Fibroblast of villous mesenchyme (primary cell): ENCODE measurements at places on chromosomes 6 and 20. TPM values are rescaled to one million over a fixed set of nuclear protein-coding genes. Genes with fewer than 3 reads are reported as not detected.
A peak's percentile ranks its signal among the peaks of the same experiment; 100 is the strongest.

The PRPH2 gene
- total RNA-seq = 2.6 and 5.2 TPM in 2 replicates

The CDSN gene
- not detected in 2 replicates for total RNA-seq

The ZBTB24 gene
- total RNA-seq = 8.1 and 10.4 TPM in 2 replicates

The CCN6 gene
- total RNA-seq = not detected in 2 replicates

The NT5E gene
- 345 and 593 TPM in 2 replicates for total RNA-seq

The KCNG1 gene
- 3.0 and 22.9 TPM in 2 replicates for total RNA-seq

The CST7 gene
- not detected in 2 replicates for total RNA-seq

The BTNL2 gene
- not detected in 2 replicates for total RNA-seq

The MPIG6B gene
- not detected in 2 replicates for total RNA-seq

The FILIP1 gene
- total RNA-seq = 0.32 and 0.43 TPM in 2 replicates

The ANKRD6 gene
- 1.3 TPM in 2 replicates for total RNA-seq

The ZNF334 gene
- 1.9 and 2.6 TPM in 2 replicates for total RNA-seq

The PSORS1C2 gene
- total RNA-seq = not detected in 2 replicates

The TNFRSF21 gene
- 39.3 and 43.2 TPM in 2 replicates for total RNA-seq

The SOX4 gene
- total RNA-seq = 33.2 and 71.8 TPM in 2 replicates

The EYA2 gene
- total RNA-seq = not detected in 2 replicates

The SYNDIG1 gene
- total RNA-seq = under 0.01 TPM in 1 of 2 replicates, not detected in the other

The RHAG gene
- not detected in 2 replicates for total RNA-seq

The ABHD12 gene
- 38.4 and 39.3 TPM in 2 replicates for total RNA-seq

DNA sequence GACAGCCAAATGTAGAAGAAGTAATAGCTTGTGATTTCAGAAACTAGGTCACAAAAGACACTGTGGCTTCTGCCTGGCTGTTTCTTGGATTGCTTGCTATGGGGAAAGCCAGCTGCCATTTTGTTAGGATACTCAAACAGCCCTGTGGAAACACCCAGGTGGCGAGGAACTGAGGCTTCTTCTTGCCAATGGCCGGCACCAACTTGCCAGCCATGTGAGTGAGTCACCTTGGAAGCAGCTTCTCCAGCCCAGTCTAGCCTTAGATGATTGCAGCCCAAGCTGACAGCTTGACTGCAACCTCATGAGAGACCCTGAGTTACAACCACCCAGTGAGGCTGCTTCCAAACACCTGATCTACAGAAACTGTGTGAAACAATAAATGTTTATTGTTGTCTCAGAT, 11.9 kb upstream of the KIAA1755 start:
- peak; percentile 54 for DNase-seq

GRCh38 chr6:137811121-137811915, 55.7 kb upstream of the TNFAIP3 start:
- peak; percentile 91 for DNase-seq

- no peak for DNase-seq
These were observed 127.4 kb downstream of the CD24 start for GRCh38 chr6:106847116-106847515.

GRCh38 chr20:13322198-13322597, 101.1 kb downstream of the ISM1 start:
- DNase-seq = no peak

DNA sequence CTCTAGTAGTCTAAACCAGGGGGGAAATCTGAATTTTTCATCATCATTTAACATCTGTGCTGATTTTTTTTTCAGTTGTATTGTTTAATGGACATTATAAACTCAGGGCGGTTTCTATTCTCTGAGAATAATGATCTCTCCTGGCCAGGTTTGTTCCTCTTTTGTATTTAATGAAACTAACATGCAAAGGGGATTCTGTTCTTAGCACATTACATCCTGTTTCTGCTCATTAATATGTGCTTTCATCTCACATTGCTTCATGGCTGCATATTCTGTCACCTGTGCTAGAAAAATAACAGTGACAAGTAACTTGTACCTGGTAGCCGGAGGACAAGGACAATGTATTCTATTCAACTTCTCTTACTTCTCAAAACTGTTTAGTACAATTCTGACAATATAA, 806 bp downstream of the HLA-DOB start:
- DNase-seq = no peak

- DNase-seq = no peak
These were observed 5.2 kb downstream of the TENT5A start for GRCh38 chr6:81747327-81747726.

DNA sequence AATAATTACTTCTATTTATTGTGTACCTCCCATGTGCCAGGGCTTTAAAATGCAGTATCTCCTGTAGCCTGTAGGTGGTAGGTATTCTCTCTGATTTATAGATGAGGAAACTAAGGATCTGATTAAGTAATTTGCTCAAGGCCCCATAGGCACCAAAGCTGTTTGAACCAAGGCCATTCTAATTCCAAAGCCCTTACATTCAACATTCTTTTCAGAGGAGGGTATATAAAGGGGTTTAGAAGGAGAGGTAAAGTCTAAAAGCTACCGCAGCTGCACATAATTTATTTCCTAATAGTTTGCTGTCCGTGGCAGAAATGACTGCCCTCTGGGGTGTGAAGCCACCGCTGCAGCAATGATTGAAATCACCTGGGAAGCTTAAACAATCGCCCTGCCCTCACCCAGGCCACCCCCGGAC, 95.0 kb upstream of the FAM8A1 start:
- no peak for DNase-seq

DNA sequence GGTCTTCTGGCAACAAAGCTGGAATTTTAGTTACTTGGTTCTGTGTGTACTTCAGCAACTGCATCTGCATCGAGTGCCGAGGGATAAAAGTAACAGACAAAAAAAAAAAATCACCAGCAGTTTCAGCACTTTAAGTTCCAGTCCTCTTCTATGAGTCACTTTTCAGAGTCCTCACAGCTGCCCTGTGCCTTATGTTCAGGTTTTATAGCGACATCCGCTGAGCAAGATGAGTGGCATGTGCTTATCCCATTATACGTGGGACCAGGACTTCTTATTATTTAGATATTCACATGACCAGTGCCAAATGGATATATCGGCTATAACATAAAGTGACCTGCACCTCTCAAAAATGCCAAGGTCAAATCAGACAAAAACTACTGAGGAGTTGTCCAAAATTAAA, 242.9 kb downstream of the FOXA2 start:
- peak; percentile 8 for DNase-seq

DNA sequence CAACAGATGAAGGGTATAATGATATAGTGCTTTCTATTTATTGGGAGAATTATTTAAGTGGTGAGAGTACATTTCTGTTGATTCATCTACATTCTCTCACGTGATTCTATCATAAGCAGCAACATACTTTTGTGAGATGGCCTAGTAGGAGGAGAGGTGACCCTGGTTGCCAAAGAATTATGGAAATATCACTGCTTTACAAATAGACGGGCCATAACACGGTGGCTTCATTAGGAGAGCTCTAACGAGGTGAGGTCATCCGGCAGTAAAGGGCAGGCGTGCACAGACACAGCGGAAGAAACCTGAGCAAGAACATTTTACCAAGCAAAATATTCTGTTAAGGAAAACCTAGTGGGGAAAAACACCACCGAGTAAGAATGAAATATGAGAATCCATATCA, 337.4 kb upstream of the QKI start:
- DNase-seq = no peak

- no peak for DNase-seq
These were observed 20.2 kb downstream of the GPR6 start for GRCh38 chr6:109998159-109998785.

DNA sequence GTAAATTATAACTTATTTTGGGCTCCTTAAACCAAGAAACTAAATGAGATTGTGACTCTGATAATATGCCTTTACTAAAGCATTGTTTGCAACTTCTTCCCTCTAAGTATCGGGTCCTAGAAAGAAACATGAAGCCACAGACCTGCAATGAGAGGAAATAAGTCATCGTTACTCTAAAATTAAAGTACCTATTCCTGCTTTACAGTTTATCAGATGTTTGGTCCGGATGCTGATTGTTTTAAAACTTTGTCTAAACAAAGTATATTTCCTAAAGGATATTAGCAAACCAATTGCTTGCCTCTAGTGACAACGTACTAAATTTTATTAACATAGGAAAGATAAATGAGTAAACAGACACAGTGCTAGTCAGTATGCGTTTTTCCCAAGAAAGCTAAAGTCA, 216.8 kb downstream of the GJA1 start:
- peak; percentile 51 for DNase-seq

GRCh38 chr6:28003661-28004060, 46.6 kb downstream of the OR2B6 start:
- no peak for DNase-seq

DNA sequence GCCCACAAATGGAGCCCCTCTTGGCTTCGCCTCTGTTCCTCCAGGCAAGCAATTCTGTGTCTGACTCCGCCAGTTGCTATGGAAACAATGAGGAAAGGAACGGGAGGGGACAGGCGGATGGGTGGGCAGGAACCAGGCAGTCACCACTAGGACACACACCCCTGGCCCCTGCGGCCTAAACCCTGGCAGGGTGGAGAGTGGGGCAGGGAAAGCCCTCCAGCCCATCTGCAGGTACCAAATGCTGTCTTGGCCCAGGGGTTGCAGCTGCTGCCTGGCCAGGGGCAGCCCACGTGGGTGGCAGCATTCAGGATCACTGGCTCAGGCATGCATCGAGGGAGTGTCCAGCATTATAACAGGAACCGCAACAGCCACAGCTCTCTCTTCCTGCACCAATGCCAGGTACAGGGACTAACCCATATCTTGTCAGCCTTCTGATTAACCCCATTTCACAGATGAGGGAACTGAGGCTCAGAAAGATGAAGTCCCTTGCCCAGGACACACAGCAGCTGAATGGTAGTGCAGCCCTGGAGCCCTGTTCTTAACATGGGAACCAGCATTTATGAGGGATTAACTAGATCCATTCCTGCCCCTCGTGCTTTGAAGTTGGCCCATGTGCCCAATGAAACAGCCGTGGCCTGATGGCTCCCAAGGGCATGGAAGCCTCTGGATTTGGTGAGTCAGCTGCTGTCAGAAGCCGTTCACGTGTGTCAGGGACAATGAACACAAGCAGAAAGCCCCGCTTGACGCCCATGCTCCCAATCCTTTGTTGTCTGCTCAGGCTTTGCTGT, 66.3 kb downstream of the NOL4L start:
- no peak for DNase-seq

DNA sequence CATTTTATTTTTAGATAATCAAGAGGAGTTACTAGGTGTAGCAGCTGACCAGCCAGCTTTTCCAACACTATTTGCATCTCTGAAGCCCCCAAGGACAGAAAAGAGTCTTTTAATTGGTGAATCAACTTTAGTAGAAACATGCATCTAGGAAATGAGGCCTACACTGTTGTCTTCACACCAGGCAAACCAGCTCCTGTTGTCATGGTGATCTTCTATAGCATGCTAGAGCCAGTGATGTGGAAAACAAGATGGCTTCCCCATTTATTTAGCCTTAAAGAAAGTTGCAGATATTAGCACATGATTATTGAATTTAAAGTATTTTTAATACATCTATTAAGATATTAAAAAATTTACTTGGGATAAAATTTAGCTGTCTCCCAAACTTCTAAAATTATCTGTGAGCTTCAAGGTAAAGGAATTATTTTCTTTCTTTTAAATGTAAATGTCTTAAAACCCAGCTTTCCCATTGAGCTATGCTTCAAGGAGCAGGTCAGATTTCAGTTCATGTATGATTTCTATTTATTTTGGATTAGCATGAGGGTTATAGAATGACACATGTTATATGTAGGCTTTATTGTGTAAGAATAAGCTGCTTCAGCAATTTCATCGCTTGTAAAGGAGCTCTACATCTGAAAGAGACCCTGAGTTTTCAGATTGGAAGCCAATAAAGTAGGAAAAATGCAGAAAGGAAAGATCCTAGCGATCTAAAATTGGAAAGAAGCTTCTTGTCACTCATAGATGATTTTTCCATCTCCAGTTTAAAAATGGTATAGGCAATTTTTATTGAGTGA, 564.9 kb upstream of the CITED2 start:
- no peak for DNase-seq

- no peak for DNase-seq
These were observed 1.9 kb downstream of the BCAS1 start for GRCh38 chr20:54068495-54068894.

GRCh38 chr6:17869753-17870050, 117.7 kb downstream of the KIF13A start:
- DNase-seq = no peak

GRCh38 chr6:25027221-25027916, 91.6 kb upstream of the RIPOR2 start:
- DNase-seq = no peak

GRCh38 chr6:63269470-63269869, 50.3 kb downstream of the LGSN start:
- DNase-seq = no peak

- DNase-seq = no peak
These were observed 1.4 kb upstream of the CHD6 start for GRCh38 chr20:41619360-41620100.

GRCh38 chr6:158047127-158047518, 65.5 kb downstream of the SYNJ2 start:
- DNase-seq = peak; percentile 72

DNA sequence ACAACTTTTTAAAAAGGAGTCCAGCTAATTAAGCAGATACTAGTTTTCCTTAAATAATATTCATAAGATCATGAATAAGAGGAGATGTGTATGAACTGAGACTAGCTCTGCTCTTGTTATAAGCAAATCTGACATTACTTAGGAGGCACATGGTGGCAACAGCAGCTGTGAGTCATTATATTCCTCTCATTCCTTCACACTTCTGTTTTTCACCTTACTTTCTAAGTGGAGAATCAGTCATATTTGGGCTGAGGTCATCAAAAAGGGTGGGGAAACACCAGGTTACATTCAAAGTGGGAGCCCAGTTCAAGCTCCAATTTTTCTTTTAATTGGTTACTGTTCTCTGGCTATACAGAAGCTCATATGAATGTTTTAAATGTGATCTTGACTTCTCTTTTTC, 6.0 kb upstream of the RIPPLY2 start:
- no peak for DNase-seq

GRCh38 chr6:136890194-136890839, 31.8 kb upstream of the SLC35D3 start:
- no peak for DNase-seq

GRCh38 chr6:114194362-114195026, 148.3 kb downstream of the HS3ST5 start:
- DNase-seq = peak; percentile 2

GRCh38 chr6:73329201-73329600, 24.9 kb downstream of the DPPA5 start:
- no peak for DNase-seq

- DNase-seq = peak; percentile 3
These were observed 12.4 kb upstream of the GDAP1L1 start for GRCh38 chr20:44234566-44235317.

- peak; percentile 55 for DNase-seq
These were observed at the start of gene DLL1 for GRCh38 chr6:170290296-170291128. DLL1 (minus strand) TSS chr6:170291078; CDS start chr6:170290139, 939 bp downstream.

- peak; percentile 97 for DNase-seq
These were observed 109.8 kb downstream of the HFE start for GRCh38 chr6:26196846-26197635.

GRCh38 chr6:89413006-89413400, 930 bp upstream of the RRAGD start:
- no peak for DNase-seq

DNA sequence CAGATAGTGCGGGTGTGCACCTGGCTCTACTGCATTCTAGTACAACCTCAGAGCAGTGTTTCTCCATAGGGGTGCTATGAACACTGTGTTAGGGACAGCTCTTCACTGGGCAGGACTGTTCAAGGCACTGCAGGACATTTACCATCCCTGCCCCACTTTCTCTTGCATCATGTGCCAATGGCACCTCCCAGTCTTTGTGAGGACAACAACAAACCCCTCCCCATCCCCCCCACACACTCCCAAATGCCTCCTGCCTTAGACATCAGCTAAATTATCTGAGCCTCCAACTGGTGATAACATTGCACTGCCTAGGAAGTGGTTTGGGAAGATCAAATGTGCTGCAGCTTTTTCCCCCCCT, 98.9 kb downstream of the FYN start:
- peak; percentile 22 for DNase-seq
